Adrenal gland (tissue), 19 donors: ENCODE measurements at places on chromosomes 16 and 17. TPM values are rescaled to one million over a fixed set of nuclear protein-coding genes. Genes with fewer than 3 reads are reported as not detected.

GRCh38 chr17:8935191-8935590 is 30.3 kb downstream of the PIK3R5 start:
- H3K36me3 ChIP-seq = no peaks in the 10 kb centered on the region
- no peak overlapping the region for H3K4me3 ChIP-seq
- H3K27ac ChIP-seq = no peak overlapping the region

DNA sequence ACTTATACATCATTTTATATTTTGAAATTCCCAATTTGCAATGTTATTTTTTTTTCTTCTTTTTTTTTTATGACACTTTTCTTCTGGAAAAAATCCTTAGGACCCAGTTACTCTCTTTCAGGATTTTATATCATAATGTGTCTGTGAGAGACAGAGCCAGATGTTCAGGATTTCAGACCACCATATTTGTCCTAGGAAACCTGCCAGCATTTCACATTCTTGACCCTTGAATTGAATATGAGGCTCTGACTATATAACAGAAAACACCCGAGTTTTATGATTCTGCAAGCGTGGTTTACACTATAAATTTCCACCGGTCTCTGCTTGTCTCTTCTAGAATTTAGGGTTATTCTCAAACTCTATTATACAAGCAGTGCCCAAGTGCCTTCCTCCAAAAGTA is 621.0 kb downstream of the WWOX start:
- H3K27ac ChIP-seq = no peak overlapping the region
- H3K27me3 ChIP-seq = no peaks in the 10 kb centered on the region
- H3K4me1 ChIP-seq = no peaks in the 10 kb centered on the region
- no peak for DNase-seq

- H3K27ac ChIP-seq = peak overlapping the region; percentile 18
- no peak overlapping the region for H3K4me3 ChIP-seq
- no peaks in the 10 kb centered on the region for H3K4me1 ChIP-seq
- DNase-seq = no peak
- H3K36me3 ChIP-seq = no peaks in the 10 kb centered on the region
These were observed 42.2 kb upstream of the PRSS54 start for GRCh38 chr16:58337090-58337444.

- H3K27ac ChIP-seq = peak overlapping the region; percentile 99
- H3K27me3 ChIP-seq = no peaks in the 10 kb centered on the region
- no peaks in the 10 kb centered on the region for H3K36me3 ChIP-seq
- DNase-seq = no peak
These were observed 847 bp downstream of the ZDHHC7 start for GRCh38 chr16:85010446-85010930.

CDRT15L2 gene
- not detected for total RNA-seq

- DNase-seq = no peak
- peak overlapping the region; percentile 78 for H3K27ac ChIP-seq
- no peaks in the 10 kb centered on the region for H3K36me3 ChIP-seq
These were observed 10.9 kb downstream of the NHERF1 start for GRCh38 chr17:74759243-74759801.

DNA sequence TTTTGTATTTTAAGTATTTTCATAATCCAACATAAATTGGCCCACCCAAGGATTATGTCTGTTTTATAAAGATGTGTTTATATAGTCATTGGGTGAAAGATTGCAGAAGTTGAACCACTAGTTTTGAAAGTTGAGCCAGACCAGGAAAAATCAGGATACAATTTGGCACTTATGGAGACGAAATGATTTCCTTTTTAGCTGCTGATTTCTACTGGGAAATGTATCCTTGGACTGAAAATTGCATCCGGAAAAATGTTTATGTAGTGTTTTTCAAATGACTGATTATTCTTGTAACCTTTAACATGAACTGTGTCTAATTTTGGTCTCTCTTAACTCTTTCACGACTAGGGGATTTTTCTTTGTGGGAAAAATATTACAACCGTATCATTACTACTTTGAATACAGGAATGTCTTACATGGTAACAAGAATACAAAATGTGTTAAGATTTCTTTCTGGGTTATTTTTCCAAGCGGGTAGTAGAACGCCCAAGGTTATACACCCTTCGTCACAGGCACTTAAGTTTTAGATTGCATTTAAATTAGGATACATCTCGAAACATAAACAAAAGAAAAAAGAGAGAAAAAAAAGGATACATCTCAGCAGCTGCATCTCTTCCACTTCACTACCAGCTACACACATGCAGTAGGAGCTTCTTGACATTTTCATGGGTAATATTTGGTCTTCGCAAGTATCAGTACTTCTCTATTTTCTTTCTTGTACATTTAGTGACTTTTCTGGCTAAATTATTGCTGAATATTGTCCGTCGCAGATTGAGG is 273.0 kb upstream of the TBX2 start:
- no peak overlapping the region for H3K27ac ChIP-seq
- no peaks in the 10 kb centered on the region for H3K36me3 ChIP-seq
- H3K27me3 ChIP-seq = no peaks in the 10 kb centered on the region
- DNase-seq = no peak
- no peaks in the 10 kb centered on the region for H3K4me1 ChIP-seq

- DNase-seq = no peak
- no peaks in the 10 kb centered on the region for H3K36me3 ChIP-seq
- H3K4me3 ChIP-seq = no peak overlapping the region
- H3K27ac ChIP-seq = no peak overlapping the region
- no peaks in the 10 kb centered on the region for H3K27me3 ChIP-seq
These were observed 20.1 kb upstream of the HAPSTR1 start for GRCh38 chr16:9071377-9071776.

DNA sequence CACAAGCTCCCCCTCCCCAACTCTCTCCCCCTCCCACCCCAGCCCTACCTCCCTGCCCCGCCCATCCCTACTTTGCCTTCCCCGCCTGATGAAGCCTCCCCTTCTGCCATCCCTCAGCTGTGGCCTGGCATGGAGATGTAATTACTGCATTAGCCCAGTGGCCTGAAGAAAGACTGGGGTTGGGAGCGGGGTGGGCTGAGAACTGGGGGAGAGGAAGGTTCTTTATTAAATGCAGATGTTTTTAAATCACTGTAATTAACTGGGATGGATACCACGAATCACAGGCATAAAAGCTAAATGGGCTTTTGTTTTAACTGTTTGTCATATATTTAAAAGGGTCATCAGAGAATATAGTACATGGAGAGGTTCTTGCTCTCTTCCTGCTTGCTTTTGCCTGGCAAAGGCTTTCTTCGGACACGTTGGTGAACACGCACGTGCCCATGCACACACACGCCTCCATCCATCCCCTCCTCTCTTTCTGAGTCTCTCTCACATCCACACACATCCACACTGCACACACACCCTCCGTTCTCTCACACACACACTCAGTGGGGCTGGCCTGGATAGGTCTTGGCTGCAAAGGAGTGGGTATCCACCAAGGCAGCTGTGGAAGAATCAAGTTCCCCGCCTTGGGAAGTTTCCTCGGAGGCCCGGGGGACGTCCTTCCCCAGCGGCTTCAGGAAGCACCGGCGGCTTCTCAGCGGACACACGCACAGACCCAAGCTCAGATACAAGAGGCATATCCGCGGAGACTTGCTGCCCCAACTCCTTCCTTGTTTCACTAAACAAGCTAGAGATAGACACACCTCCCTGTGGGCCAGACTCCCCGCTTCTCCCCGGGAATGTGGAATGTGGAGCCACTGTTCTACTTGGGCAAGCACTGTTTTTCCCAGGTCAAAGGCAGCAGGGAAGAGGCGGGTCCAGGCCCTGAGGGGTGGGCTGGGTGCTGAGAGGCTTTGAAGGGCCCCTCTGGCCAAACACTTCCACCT is 27.4 kb upstream of the TNRC6C start:
- H3K27ac ChIP-seq = no peak overlapping the region
- no peak overlapping the region for H3K4me3 ChIP-seq
- H3K27me3 ChIP-seq = peaks cover 15% of the 10 kb centered on the region
- no peaks in the 10 kb centered on the region for H3K36me3 ChIP-seq
- no peak for DNase-seq

PRSS27 gene
- total RNA-seq = 1.5 TPM

ABAT gene
- 32.2 TPM for total RNA-seq

GRCh38 chr17:5913032-5913531 is 157.1 kb upstream of the WSCD1 start:
- H3K27me3 ChIP-seq = no peaks in the 10 kb centered on the region
- no peaks in the 10 kb centered on the region for H3K4me1 ChIP-seq
- no peak overlapping the region for H3K27ac ChIP-seq

GRCh38 chr17:56867948-56868376 is 34.0 kb downstream of the DGKE start:
- no peak overlapping the region for H3K27ac ChIP-seq
- no peaks in the 10 kb centered on the region for H3K36me3 ChIP-seq

GRCh38 chr17:6326483-6326882 is 108.4 kb downstream of the AIPL1 start:
- H3K27me3 ChIP-seq = peaks cover 1% of the 10 kb centered on the region
- DNase-seq = no peak
- no peak overlapping the region for H3K4me3 ChIP-seq
- no peaks in the 10 kb centered on the region for H3K4me1 ChIP-seq

GRCh38 chr16:84279881-84280280 is 14.8 kb upstream of the WFDC1 start:
- H3K27ac ChIP-seq = no peak overlapping the region
- no peak for DNase-seq
- no peaks in the 10 kb centered on the region for H3K4me1 ChIP-seq
- H3K4me3 ChIP-seq = no peak overlapping the region

GRCh38 chr16:3652373-3653195 is 1.9 kb upstream of the DNASE1 start:
- H3K27me3 ChIP-seq = no peaks in the 10 kb centered on the region
- no peak overlapping the region for H3K4me3 ChIP-seq
- H3K36me3 ChIP-seq = peaks cover 32% of the 10 kb centered on the region
- DNase-seq = no peak
- H3K27ac ChIP-seq = no peak overlapping the region
- no peaks in the 10 kb centered on the region for H3K4me1 ChIP-seq

NHERF2 gene
- 57.8 TPM for total RNA-seq

GRCh38 chr16:11824362-11824761 is 27.0 kb downstream of the RSL1D1 start:
- H3K4me1 ChIP-seq = peaks cover 12% of the 10 kb centered on the region
- H3K27ac ChIP-seq = peak overlapping the region; percentile 17
- H3K27me3 ChIP-seq = no peaks in the 10 kb centered on the region
- no peaks in the 10 kb centered on the region for H3K36me3 ChIP-seq
- no peak overlapping the region for H3K4me3 ChIP-seq

ZNF785 gene
- 16.9 TPM for total RNA-seq

CACNB1 gene
- total RNA-seq = 9.1 TPM

GRCh38 chr17:41061964-41062363 is 2.0 kb upstream of the KRTAP2-3 start:
- no peaks in the 10 kb centered on the region for H3K27me3 ChIP-seq
- H3K4me1 ChIP-seq = no peaks in the 10 kb centered on the region
- no peak overlapping the region for H3K27ac ChIP-seq
- no peak overlapping the region for H3K4me3 ChIP-seq
- H3K36me3 ChIP-seq = no peaks in the 10 kb centered on the region

DNA sequence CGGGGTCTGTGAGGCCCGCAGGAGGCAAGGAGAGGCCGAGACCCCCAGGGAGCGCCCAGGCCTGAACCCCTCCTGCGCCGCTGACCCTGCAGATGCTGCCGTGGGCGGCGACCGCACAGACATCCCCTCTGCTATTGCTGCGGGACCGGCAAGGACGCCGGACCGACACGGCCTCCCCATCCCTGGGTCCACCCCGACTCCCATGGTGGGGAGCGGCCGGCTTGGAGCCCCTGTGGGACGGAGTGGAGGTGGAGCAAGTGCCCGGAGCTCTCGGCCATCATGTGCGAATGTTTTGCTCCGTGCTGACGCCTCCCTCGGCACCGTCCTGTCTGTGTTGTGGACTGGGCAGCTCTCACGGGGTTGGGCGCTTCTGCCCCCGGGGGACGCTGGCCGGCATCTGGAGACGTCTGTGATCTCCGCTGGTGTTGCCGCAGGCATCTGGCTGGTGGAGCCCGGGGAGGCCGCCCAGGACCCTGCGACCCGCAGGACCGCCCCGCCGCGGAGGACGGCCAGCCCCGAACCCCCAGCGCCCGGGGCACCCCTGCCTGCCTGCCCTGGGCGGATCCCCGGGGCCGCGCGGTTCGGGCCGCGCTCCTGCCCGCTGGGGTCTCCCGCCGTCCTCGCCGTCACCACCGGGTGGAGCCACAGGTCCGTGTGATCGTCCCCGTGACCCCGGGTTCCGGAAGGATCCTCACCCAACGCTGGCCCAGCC is 12.8 kb upstream of the GNG13 start:
- DNase-seq = peak; percentile 52
- peaks cover 5% of the 10 kb centered on the region for H3K4me1 ChIP-seq
- H3K27ac ChIP-seq = no peak overlapping the region
- no peaks in the 10 kb centered on the region for H3K36me3 ChIP-seq
- H3K27me3 ChIP-seq = peaks cover 28% of the 10 kb centered on the region

DNA sequence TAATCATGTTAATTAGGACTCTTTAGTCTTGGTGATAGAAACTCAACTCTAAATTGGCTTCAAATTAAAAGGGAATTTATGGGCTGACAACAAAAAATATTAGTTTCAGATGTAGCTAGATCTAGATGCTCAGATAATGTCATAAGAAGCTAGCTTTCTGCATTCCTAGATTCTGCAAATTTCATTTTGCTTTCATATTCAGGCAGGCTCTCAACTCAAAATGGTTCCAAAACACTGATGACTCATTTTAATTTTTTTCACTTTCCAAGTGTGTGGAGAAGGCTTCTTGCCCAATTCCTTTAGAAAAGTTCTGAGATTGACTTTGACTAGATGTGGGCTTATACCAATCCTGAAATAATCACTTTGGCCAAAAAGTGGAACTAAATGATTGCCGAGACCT is 236.7 kb upstream of the GOT2 start:
- no peaks in the 10 kb centered on the region for H3K4me1 ChIP-seq
- no peaks in the 10 kb centered on the region for H3K36me3 ChIP-seq
- DNase-seq = no peak
- no peak overlapping the region for H3K4me3 ChIP-seq
- H3K27me3 ChIP-seq = no peaks in the 10 kb centered on the region

GRCh38 chr16:81869326-81869725 is 90.2 kb downstream of the PLCG2 start:
- H3K27me3 ChIP-seq = no peaks in the 10 kb centered on the region
- H3K36me3 ChIP-seq = no peaks in the 10 kb centered on the region
- no peak overlapping the region for H3K27ac ChIP-seq

DNA sequence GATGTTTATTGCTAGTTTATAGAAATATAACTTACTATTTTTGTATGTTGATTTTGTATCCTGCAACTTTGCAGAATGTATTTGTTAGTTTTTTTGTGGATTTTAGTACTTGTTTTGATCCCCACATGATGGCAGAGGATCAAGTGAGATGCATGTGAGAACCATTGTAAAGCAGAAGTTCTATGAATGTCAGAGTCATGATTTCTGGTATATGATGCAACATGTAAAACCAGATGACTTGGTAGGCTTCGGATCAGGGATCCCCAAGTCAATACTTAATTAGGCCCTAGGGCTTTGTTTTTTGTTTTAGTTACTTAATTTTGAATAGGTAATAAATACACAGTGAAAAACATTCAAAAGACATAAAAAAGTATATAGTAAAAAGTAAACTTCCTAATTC is 45.8 kb downstream of the ESRP2 start:
- no peak overlapping the region for H3K4me3 ChIP-seq
- H3K27me3 ChIP-seq = no peaks in the 10 kb centered on the region
- no peak for DNase-seq
- H3K4me1 ChIP-seq = peaks cover 10% of the 10 kb centered on the region
